Psoas muscle (tissue), 8 donors: ENCODE measurements at places on chromosomes 13 and 19. TPM values are rescaled to one million over a fixed set of nuclear protein-coding genes. Genes with fewer than 3 reads are reported as not detected.

Gene IPO5
- 173 TPM for total RNA-seq

Gene BCAM
- total RNA-seq, result 27.1 TPM

Gene DCT
- total RNA-seq, result 0.22 TPM

Gene FGF9
- 1.6 TPM for total RNA-seq

DNA sequence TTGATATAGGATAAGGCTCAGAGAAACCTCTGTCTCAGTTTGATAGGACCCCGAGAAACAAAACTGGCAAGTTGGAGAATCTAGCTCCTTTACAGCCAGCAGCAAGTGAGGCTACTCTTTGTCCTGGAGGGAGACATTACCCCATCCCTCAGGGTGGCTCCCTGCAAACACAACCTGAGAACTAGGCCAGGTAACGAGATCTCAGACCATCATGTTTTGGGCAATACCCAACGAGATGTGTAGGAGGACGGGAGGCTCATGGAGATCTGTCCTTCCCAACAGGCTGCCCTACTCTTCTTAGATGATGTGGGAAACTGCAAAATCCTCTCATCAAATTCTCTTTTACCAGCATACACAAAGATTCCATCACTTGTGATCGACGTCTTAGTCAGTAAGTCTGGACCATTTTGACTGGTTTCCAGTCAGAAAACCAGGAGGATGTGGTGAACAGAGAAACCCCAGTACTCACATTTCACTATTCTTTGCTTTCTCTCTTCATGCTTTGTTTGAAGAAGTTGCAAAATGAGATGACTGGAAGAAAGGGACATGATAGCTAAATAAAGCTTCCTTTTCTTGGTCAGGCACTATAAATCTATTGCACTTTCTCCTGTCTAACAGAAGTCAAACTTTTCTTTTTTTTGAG is 6.0 kb upstream of the CTU1 start:
- no peaks in the 10 kb centered on the region for H3K4me1 ChIP-seq
- H3K27ac ChIP-seq, result no peak overlapping the region
- H3K27me3 ChIP-seq, result peaks cover 19% of the 10 kb centered on the region
- DNase-seq, result no peak
- no peak overlapping the region for H3K4me3 ChIP-seq

- no peaks in the 10 kb centered on the region for H3K36me3 ChIP-seq
- no peak overlapping the region for H3K4me3 ChIP-seq
- H3K4me1 ChIP-seq, result no peaks in the 10 kb centered on the region
- no peak overlapping the region for H3K27ac ChIP-seq
Measured at GRCh38 chr19:42140125-42140754, 8.0 kb upstream of the POU2F2 start.

DNA sequence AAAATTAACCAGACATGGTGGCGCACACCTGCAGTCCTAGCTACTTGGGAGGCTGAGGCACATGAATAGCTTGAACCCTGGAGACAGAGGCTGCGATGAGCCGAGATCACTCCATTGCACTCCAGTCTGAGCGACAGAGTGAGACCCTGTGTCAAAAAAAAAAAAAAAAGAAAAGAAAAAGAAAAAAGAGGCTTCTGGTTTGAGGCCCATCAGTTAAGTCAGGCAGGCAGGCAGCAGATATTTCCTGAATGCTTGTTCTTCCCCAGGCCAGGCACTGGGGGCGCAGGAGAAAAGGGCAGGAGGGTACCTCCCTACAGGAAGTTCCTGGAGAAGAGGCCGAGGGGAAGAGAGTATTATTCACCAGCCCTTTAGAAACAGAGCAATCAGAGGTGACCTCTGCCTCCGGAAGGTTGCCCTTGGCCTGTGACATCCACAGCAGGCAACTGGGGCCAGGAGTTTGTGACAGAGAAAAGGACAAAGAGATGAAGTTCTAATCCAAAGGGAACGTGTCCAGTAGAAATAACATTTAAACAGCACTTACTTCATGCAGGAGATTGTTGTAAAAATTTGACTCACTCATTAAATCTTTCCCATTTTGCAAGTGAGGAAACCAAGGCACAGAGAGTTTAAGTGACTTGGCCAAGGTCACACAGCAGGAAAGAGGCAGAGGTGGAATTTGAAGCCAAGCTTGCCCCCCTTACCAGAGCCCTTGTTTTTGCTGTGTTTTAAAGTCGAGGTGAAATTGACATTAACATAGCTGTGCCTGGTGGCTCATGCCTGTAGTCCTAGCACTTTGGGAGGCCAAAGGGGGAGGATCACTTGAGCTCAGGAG is 4.3 kb upstream of the RLN3 start:
- no peaks in the 10 kb centered on the region for H3K4me1 ChIP-seq
- no peak overlapping the region for H3K27ac ChIP-seq
- no peaks in the 10 kb centered on the region for H3K36me3 ChIP-seq
- H3K4me3 ChIP-seq, result no peak overlapping the region
- no peaks in the 10 kb centered on the region for H3K27me3 ChIP-seq
- peak; percentile 53 for DNase-seq

- no peaks in the 10 kb centered on the region for H3K4me1 ChIP-seq
- H3K4me3 ChIP-seq, result no peak overlapping the region
- H3K27ac ChIP-seq, result no peak overlapping the region
- peaks cover 45% of the 10 kb centered on the region for H3K36me3 ChIP-seq
- no peak for DNase-seq
- H3K27me3 ChIP-seq, result no peaks in the 10 kb centered on the region
Measured at GRCh38 chr19:32895384-32895783, 25.8 kb upstream of the SLC7A9 start.

- no peaks in the 10 kb centered on the region for H3K4me1 ChIP-seq
- H3K36me3 ChIP-seq, result no peaks in the 10 kb centered on the region
- DNase-seq, result no peak
- no peak overlapping the region for H3K27ac ChIP-seq
- H3K27me3 ChIP-seq, result peaks cover 19% of the 10 kb centered on the region
Measured at GRCh38 chr19:16180611-16181010, 4.6 kb upstream of the FAM32A start.

- H3K4me1 ChIP-seq, result no peaks in the 10 kb centered on the region
- no peaks in the 10 kb centered on the region for H3K27me3 ChIP-seq
- no peak for DNase-seq
- H3K4me3 ChIP-seq, result no peak overlapping the region
- H3K27ac ChIP-seq, result no peak overlapping the region
Measured at GRCh38 chr13:59801107-59801880, 362.4 kb downstream of the DIAPH3 start.

DNA sequence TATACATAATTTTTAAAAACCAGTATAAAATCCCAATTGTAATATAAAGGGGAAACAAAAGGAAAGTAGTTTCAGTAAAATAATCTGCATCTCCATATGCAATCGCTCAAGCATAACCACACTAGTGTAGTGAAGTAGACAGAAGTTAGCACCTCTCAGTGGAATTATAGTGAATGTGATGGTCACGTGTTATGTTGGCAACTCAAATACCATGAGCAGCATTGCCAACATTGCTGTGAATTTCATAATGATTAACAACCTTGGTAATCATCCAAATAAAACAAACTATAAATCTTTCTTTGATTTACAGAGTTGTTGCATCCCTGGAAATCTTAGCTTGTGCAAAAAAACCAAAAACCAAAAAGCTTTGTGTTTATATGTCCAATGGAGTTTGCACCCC is 77.3 kb upstream of the SIAH3 start:
- no peaks in the 10 kb centered on the region for H3K36me3 ChIP-seq
- DNase-seq, result no peak
- H3K27me3 ChIP-seq, result peaks cover 3% of the 10 kb centered on the region
- H3K4me3 ChIP-seq, result no peak overlapping the region
- H3K27ac ChIP-seq, result no peak overlapping the region
- no peaks in the 10 kb centered on the region for H3K4me1 ChIP-seq

- H3K4me3 ChIP-seq, result no peak overlapping the region
- H3K36me3 ChIP-seq, result no peaks in the 10 kb centered on the region
- H3K4me1 ChIP-seq, result peaks cover 3% of the 10 kb centered on the region
- no peak for DNase-seq
- H3K27me3 ChIP-seq, result no peaks in the 10 kb centered on the region
Measured at GRCh38 chr13:32024750-32025149, 6.8 kb upstream of the FRY start.

DNA sequence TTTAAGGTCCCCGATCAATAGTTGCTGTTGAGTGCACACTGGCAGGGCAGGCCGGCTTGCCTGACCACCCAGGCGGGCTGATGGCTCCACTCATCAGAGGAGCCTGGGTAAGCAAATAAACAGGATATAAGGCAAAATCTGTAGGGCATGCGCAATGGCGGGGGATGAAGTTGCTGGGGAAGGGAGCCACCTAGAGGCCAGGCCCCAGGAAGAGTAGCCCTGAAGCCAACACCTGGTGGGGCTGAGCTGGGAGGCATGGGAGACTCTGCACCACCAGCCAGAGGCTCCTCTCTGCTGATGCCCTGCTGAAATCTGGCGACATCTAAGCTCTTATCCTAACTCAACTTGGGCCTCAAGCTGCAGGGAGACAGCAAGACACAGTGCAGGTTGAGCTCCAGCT is 324.3 kb downstream of the ZNF536 start:
- no peak for DNase-seq
- H3K36me3 ChIP-seq, result no peaks in the 10 kb centered on the region
- no peak overlapping the region for H3K4me3 ChIP-seq
- no peaks in the 10 kb centered on the region for H3K27me3 ChIP-seq
- H3K4me1 ChIP-seq, result peaks cover 2% of the 10 kb centered on the region
- no peak overlapping the region for H3K27ac ChIP-seq

DNA sequence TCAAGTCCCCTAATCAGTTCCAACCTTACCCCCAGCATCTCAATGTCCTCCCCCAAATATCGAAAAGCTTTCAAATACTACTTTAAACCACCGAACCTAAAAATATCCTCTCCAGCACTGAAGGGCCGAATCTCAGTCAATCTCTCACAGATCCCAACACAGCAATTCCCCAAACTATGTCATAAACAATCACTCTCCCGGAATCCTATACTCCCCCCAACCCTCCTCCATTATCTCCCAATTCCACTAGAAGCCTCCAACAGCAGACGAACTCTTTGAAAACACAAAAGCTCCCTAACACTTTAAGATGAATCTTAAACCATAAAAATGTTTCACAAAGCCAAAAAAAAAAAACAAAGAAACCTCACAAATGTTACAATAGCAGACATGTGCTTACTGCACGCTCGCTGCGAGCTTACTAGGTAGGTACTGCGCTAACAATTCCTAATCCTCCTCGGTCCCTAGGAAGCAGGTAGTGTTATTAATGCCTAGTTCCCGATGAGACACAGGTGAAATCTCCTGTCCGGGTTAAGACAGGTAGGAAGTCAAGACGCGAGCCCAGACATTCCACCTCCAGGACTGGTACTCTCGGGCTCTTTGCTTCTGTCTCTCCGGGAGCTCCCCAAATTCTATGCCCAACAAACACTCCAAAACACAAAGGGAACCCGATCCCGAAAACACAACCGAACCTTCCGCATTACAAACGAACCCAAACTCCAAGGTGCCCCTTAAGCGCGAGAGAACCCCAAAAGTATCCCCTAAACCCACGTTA is 14.2 kb downstream of the FBXO46 start:
- no peaks in the 10 kb centered on the region for H3K27me3 ChIP-seq
- no peaks in the 10 kb centered on the region for H3K36me3 ChIP-seq

DNA sequence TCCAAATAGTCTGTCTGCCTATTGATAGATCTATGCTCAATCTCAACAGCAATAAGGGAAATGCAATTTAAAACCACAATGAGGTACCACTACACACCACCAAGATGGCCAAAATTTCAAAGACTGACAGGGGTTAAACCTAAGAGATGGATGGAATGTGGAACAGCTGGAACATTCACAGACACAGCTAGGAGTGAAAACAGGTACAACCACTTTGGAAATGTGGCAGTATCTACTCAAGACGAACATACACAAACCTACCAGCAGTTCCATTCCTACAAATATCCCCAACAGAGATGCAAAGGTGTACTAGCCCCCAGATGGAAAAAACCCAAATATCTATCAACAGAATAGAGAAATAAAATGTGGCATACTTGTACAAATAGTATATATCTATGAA is 86.4 kb downstream of the TSC22D1 start:
- peaks cover 10% of the 10 kb centered on the region for H3K4me1 ChIP-seq
- DNase-seq, result no peak
- no peak overlapping the region for H3K27ac ChIP-seq
- H3K4me3 ChIP-seq, result no peak overlapping the region
- H3K27me3 ChIP-seq, result no peaks in the 10 kb centered on the region

DNA sequence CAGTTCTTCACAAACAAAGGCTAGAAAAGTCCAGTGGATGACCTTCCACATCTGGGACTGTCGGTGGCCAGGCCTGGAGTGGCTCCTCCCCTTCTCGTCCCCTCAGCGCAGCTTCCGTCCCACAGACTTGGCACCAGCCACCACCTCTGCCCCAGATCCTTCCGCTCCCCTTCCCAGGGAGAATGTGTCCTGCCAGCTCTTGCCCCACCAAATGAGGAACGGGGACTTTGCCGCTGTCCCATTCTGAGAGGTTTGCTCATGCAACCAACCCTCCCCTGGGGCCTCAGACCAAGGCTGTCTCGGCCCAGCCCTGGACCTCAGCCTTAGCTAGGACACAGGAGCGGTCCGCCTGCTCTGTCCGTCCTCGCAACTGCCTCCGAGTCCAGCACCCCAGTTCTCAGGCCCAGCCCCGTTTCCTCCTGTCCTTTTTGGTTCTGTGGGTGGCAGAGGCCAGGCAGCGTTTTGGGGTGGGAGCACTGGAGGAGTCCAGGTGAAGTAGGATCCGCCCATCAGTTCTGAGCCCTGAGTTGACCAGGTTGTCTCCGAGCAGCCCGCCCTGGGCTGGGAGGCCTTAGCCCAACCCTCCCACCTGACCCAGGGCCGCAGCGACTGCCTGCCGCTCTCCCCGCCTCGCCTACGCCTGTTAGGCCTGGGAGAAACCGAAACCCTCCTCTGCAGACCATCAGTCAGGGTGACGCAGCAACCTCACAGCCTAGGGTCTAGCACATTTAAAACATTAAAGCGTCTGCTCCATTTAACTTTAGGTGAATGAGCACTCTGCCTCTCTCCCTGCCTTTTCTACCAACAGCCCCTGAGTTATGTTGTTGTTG is 284.3 kb downstream of the FOXO1 start:
- DNase-seq, result no peak
- no peak overlapping the region for H3K27ac ChIP-seq
- H3K4me1 ChIP-seq, result no peaks in the 10 kb centered on the region
- H3K4me3 ChIP-seq, result no peak overlapping the region
- H3K36me3 ChIP-seq, result no peaks in the 10 kb centered on the region
- no peaks in the 10 kb centered on the region for H3K27me3 ChIP-seq
